NCI-H446 (cell line): ENCODE measurements at places on chromosomes 3 and 15.

GRCh38 chr3:143002727-143003126 is 1.4 kb downstream of the U2SURP start:
- DNase-seq: no peak

- peak; percentile 85 for DNase-seq
Observed at GRCh38 chr3:120816728-120817127, 74.2 kb downstream of the GTF2E1 start.

DNA sequence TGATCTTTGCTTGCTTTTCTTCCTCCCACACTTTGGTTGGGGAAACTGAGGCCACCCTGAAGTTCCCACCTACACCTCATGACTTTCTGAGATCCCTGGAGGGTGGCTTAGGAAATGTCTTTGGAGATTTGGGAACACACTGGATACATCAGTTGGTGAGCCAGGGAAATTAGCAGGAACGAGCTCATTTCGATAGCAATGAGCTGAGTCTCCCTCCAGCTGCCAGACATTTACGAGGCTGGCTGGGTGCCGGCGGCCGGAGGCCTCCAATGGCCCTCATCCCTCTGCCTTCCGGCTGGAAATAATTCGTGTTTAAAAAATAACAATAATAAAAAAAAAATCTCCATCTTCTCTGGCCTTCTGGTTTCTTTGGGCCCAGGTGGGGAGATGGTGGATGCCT is 38.8 kb downstream of the SMAD6 start:
- peak; percentile 45 for DNase-seq

- no peak for DNase-seq
Observed at GRCh38 chr3:191958980-191959671, 498.2 kb downstream of the PYDC2 start.

GRCh38 chr3:52697632-52697965 is 8.0 kb downstream of the GLT8D1 start:
- no peak for DNase-seq

GRCh38 chr15:51087513-51087912 is 7.2 kb downstream of the TNFAIP8L3 start:
- DNase-seq: no peak

DNA sequence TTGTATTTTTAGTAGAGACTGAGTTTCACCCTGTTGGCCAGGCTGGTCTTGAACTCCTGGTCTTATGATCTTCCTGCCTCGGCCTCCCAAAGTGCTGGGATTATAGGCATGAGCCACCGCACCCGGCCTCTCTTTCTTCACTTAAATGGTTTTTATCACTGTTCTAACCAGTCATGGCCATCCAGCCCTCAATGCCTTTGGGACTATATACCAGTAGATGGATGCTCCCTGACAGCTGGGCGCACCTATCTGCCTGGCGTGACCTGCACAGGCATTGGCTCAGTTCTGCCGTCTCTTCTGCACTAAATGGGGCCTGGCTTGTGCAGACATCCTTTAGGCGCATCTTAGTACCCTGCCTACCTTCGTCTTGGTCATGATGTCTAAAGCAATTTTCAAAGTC is 233.4 kb downstream of the ADAMTS17 start:
- DNase-seq: no peak

DNA sequence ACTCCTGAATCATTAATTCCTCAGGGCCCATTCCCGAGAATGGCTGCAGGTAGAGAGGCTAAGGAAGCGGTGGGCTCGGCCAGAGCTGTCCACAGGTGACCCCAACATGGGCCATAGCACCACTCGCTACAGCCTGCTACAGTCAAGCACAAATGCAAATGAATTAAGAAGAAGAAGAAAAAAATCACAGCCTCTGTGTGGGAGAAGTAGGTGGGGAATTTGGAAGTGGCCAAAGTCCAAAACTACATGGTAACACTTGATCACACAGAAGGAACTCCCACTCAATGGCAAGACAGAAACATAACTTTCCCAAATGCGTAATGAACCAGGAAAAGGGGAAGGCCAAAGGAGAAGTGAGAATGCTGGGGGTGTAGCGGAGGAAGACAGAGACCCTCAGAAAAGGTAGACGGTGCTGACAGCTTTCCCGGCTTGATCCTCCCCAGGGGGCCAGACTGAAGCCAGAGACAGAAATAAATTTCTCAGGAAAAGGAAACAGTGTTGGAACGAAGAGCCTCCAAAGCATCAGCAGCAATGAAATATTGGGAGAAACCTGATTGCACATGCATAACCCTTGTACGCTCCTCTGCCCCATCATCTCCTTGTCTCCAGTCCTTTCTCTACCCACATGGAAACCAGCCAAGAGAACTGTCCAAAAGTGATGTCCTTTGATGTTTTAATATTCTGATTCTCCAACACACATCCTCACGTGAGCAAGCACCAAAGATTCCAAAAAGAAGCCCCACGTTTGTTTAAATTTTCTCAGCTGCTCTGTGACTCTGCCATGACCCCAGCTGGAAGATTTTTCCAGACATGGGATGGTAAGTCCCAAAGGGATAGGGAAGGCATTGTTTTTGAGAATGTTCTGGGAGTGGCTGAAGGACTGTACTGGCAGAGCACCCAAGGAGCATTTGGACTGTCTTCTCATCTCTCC is 107.6 kb downstream of the OXNAD1 start:
- DNase-seq: no peak

DNA sequence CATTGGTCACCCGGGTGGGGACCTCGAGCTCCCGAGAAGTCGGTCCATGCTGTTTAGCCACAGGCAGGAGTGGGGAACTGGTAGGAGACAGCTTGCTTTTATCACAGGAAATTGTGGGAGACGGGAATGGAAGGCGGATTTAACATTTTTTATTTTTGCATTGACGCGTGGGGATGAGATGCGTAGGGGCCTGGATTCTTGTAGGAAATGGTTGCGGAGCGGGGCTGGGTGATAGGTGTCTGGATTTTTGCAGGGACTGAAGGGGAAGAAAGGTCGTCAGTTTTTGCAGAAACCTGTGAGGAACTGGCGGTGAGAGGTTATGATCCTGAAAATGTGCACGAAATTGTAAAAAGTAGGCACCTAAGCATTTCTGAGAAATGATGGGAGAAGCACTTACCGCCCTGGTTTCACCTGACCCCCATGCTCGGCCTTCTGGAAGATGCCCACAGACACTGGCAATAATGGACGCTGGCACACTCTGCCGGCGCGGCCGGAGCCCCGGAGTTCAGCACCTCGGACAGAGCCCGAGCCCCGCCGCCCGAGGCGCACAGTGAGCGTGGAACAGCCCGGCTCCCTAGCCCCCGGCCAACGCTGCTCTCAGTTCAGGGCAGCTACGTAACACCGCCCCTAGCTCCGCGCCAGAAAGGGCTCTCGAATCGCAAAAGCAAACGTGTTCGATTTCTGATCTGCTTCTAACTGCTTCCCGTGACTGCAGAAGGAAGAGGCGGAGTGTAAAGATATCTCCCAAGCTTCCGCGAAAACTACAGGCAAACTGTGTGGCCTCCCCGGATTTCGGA is 928 bp downstream of the ANKRD34C start:
- no peak for DNase-seq

GRCh38 chr3:19147905-19148767 is at the start of gene KCNH8:
Gene KCNH8 (plus strand): TSS chr3:19148510. CDS start chr3:19148720, 210 bp downstream.
- no peak for DNase-seq

GRCh38 chr3:4724051-4724629 is 231.0 kb downstream of the ITPR1 start:
- no peak for DNase-seq

GRCh38 chr3:174986685-174987084 is 127.6 kb downstream of the NAALADL2 start:
- no peak for DNase-seq

- DNase-seq: no peak
Observed at GRCh38 chr15:42371096-42371495, 11.8 kb downstream of the CAPN3 start.

- DNase-seq: no peak
Observed at GRCh38 chr3:151548195-151548594, 87.3 kb upstream of the IGSF10 start.

GRCh38 chr15:36449084-36449661 is 130.3 kb upstream of the CDIN1 start:
- no peak for DNase-seq

GRCh38 chr3:188554404-188554803 is 400.4 kb downstream of the LPP start:
- no peak for DNase-seq

DNA sequence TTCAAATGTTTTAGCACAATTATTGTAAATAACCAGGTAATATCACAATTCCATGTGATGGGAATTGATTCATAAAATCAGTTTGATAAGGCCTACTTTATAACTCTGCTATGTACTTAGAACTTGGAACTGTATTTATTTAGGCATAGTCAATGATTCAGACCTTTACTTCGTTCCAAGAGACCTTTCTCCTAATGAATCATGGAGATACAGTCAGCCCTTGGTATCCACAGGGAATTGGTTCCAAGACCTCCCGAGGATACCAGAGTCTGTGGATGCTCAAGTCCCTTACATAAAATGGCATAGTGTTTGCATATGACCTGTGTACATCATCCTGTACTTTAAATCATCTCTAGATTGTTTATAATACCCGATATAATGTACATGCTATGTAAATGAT is 60.8 kb upstream of the UMPS start:
- DNase-seq: no peak
